ENCODE measurements at places on chromosomes 16 and 17.
A peak's percentile ranks its signal among the peaks of the same experiment; 100 is the strongest.

DNA sequence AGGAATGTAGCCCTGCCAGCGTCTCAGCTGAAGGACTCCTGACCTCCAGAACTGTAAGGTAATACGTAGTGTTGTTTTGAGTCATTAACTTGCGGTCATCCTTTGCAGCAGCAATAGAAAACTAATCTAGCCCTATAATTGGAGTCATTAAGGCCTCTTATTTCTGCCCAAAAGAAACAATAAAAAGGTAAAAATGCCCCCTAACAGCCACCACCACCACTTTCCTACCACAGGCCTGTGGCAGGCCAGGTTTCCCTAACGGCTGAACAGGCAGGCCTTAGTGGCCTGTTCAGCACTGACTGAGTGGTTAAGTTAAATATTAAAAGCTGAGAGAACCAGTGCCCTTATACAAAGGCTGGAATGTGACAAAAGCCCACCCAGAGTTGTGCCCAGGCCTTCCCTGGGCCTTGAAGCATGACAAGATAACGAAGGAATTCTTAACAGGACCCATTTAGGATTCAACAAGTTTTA, 286.5 kb upstream of the ERCC4 start:
- no peak for DNase-seq

DNA sequence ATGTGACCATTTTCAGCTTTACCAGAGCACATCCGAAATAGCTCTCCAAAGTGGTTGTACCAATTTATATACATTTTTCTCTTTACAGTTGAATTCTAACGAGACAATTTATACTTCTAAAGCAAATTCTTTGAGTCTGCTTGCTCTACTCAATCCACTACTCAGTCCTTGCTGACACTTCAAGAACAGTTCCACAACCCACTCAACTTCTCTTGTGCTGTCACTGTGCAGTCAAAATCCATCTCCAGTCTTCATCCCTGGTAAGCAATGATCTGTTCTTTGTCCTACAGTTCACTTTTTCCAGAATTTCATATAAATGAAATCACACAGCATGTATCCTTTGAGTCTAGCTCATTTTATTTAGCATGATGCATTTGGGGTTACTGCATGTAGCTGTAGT, 30.6 kb downstream of the NETO2 start:
- no peak for DNase-seq

- DNase-seq = no peak
Observed at GRCh38 chr17:57733085-57733484, 12.0 kb downstream of the CCDC182 start.

DNA sequence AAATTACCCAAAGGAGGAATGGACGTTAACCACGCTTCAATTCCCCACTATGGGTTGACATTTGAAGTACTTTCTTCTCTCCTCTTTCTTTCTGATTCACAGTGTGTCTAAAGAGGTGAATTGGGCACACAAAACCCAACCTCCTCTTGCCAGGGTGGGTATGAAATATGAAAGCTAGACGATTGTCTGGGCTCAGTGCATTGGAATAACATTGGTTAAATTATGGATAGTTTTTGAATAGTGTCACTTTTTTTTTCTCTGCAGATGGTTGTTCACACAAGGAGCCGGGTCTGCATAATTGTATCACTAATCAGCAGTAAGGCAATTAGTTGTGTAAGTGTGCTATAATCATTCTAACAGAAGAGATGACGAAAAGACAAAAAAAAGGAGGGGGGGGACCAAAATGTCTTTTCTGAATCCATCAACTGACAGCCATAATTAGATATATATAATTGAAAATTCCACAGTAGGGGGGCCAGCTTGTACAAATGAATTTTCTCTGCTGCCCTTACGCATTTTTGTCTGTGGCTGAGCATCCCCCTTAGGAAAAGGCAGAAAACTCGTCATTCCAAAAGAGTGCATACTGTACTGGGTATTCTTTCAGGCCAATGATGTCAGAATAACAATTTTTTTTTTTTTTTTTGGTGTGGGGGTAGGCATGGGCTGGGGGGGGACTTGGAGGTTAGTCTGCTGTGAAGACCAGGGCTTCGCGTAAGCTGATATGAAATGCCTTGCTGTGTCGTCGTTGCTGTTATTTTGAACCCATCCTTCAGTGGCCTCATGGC, 307.5 kb upstream of the SALL1 start:
- DNase-seq = peak; percentile 16

- DNase-seq = no peak
Observed at GRCh38 chr17:56310782-56311181, 157.5 kb downstream of the ANKFN1 start.

DNA sequence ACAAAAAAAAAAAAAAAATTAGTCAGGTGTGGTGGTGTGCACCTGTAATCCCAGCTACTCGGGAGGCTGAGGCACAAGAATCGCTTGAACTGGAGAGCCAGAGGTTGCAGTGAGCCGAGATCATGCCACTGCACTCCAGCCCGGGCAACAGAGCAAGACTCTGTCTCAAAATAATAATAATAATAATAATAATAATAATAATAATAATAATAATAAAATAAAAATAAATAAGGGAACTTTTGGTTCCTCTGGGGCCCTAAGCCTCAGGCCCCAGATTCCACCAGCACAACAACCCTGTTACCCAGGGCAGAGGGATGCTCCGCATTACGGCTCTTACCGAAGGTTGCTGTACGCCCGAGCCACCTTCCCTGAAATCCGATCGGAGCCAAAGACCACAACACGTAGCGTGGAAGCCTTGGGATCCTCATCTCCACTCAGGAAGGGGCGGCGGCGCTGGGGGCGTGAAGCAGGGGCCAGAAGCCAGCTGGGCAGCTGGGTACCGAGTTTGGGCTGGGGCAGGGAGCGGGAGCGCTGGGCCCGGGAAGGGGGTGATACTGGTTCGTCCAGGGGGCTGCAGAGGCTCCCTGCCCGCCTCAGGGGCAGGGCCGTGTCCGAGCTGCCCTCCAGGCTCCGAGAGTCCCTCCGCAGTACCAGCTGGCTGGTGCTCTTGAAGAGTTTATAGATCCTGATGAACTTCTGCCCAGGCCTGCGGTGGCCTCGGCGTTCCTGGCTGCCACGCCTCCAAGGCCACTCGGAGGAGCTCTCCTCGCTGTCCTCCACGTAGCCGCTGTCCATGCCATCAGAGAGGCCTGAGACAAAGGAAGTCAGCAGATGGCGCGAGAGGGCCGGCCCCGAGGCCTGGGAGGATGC, 20.6 kb upstream of the PIK3R6 start:
- DNase-seq = peak; percentile 40

- no peak for DNase-seq
Observed at GRCh38 chr16:79725051-79725450, 124.5 kb upstream of the MAF start.

DNA sequence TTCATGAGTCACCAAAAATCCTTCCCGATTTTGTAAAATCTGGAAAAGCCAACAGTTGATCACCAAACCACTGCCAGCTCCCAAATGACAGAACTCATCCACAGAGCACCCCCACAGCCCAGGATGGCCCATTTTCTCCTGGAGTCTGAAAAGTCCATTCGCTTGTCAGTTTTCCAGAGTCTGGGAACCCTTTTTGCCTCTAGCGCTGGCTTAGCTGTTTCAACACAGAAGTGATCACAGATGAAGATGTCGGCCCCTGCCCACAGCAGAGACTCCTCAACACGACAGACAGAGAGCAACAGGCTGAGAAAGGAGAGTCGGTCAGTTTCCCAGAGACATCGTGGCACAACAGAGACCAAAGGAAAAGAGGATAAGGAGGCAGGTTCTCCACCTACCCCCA, 66.4 kb downstream of the NXN start:
- no peak for DNase-seq

GRCh38 chr17:81621494-81622130, 15.3 kb downstream of the NPLOC4 start:
- no peak for DNase-seq

- no peak for DNase-seq
Observed at GRCh38 chr16:66935314-66936011, at the start of gene CES2. Gene CES2 (plus strand): TSS chr16:66935516. CDS start chr16:66935636, 120 bp downstream.

GRCh38 chr17:62827746-62828485, 19.8 kb upstream of the MARCHF10 start:
- DNase-seq = peak; percentile 40

GRCh38 chr17:66487121-66487520, 184.7 kb downstream of the PRKCA start:
- no peak for DNase-seq

All from fibroblast of skin of scalp (primary cell).